ENCODE measurements at places on chromosomes 3 and 15. TPM values are rescaled to one million over a fixed set of nuclear protein-coding genes. Genes with fewer than 3 reads are reported as not detected.

Gene RBP2
- not detected for total RNA-seq

DNA sequence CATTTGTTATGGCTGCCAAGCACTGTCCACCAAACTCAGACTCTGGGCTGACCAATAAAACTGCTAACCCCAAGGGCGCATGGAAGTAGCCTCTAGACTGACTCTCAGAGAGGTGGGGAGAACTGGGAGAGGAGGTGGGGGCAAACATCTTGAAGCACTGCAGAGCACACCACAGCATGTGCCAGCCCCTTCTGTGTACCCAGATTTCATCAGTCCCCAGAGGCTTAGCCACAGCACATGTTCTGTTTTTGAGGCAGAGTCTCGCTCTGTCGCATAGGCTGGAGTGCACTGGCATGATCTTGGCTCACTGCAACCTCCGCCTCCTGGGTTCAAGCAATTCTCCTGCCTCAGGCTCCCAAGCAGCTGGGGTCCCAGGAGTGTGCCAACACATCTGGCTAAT lies 119.5 kb upstream of the SPATA12 start:
- DNase-seq: no peak

GRCh38 chr15:43792761-43793476 lies 799 bp downstream of the SERF2 start:
- peak; percentile 52 for DNase-seq

GRCh38 chr15:68318008-68318835 lies 40.7 kb downstream of the FEM1B start:
- DNase-seq: no peak

GRCh38 chr3:98540346-98540745 lies 8.6 kb downstream of the GPR15 start:
- no peak for DNase-seq
